Lower lobe of right lung (tissue), 2 donors: ENCODE measurements at places on chromosomes 3 and 15. TPM values are rescaled to one million over a fixed set of nuclear protein-coding genes. Genes with fewer than 3 reads are reported as not detected.

Gene DNASE1L3
- 12.0 TPM for total RNA-seq

Gene NPAP1
- total RNA-seq = 0.12 TPM

Gene GOLGA8H
- total RNA-seq = 0.24 TPM

Gene SLC2A2
- not detected for total RNA-seq

Gene GPR15
- 1.4 TPM for total RNA-seq
